Stimulated activated CD8-positive, alpha-beta memory T cell treated with anti-CD3 and anti-CD28 coated beads, Interleukin-4, amount 100 ng/mL, for 4 hours (primary cell): ENCODE measurements at places on chromosomes 2 and 18.

DNA sequence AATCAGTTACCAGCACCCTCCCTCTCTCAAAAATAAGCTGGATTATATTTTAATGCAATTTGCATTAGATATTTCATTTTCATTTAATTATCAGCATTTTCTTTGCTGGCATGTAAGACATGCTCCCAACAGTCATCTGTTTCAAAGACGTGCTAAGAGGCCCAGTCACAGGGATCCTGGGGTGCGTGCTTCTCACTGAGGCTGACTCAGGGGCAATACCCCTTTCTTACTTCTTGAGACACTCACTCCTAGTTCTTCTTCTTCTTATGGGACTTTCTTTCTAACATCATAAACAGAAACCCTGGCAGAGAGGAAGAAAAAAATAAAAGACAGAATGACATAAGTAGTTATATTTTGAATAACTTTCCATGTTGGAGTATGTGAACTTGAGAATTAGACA lies 372.1 kb upstream of the MEX3C start:
- DNase-seq = no peak

DNA sequence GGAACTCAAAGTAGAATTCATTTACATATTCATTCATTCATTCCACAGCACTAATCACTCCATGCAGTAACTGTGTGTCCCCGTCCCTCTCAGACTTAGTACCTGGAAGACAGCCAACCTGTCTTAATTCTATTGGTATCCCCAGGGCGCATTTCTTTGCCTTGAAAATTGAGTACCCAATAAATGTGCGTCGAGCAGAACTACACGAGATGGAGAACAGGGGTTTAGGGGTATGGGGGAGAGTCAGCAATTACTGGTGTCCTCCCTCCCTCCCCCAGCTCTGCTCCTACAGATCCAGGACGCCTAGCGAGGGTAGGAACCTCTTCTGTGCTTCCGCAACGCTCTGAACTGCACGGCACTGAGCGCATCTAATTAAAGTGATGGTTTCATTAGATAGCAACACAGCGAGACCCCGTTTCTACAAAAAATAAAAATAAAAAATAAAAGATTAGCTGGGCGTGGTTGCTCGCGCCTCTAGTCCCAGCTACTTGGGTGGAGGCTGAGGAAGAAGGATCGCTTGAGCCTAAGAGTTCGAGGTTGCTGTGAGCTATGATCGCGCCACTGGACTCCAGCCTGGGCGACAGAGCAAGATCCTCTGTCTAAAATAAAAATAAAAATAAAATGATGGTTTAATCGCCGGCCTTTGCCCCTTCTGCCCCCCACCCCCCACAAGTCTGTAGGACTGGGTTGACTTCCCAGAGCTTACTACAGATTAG lies 614 bp upstream of the FKBP1B start:
- DNase-seq = no peak

GRCh38 chr2:99066075-99066958 lies 75.2 kb upstream of the C2orf15 start:
- no peak for DNase-seq

DNA sequence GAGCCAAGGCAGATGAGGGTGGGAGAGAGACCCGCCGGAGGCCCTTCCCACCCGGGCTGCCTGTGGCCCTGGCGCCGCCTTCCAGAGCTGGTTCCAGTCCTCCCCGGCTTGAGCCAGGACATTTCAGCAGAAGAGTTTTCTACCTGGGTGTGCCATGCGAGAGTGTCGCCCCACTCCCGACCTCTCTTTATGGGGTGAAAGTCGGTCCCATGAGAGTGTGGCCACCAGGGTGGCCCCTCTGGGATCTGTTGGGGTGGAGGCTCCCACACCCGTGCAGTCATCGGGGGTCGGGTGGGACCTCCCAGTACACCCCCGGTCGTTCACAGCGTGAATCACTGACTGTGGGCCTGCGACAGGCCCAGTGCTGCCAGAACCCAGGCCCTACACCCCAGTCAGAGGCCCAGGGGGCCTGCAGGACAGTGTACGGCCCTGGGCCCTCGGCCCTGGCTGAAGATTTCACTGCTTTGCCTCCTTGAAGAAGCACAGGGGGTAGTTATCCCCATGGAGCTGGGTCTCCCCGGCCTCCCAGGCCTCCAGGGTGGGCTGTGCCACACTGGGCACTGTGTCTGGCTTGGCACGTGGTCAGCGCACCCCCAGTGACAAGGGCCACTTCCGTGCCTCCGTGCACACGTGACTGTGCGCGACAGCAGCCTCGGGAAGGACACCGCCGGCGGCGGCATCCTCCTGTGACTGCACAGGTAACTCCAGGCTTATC lies 5.9 kb downstream of the NFATC1 start:
- DNase-seq = no peak

GRCh38 chr18:31244771-31245394 lies 73.1 kb upstream of the DSG1 start:
- no peak for DNase-seq

DNA sequence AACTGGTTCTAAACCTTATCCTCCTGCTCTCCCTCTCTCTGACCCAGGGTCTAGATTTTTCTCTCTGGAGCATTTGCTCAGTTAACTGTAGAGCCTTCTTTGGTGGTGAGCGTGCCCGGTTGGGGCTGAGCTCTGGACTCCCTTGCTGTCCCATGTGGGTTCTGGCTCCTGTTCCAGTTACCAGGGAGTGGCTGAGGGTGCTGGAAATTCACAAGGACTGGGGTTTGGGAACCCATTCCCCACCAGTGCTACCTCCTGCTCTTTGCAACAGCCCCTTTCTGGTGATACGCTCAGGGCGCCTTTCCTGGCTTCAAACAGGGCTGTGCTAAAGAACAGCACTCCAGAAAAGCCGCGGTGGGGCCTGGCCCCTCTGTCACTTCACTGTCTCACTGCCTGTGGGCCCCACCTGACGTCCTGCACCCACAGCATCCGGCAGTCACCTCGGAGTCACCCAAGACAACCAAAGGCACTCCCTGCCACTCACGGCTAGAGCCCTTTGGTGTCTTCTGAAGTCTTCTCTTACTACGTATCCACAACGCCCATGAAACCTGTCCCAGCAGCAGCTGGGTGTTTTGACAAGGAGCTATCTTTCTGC lies 41.3 kb downstream of the CAPN13 start:
- no peak for DNase-seq

DNA sequence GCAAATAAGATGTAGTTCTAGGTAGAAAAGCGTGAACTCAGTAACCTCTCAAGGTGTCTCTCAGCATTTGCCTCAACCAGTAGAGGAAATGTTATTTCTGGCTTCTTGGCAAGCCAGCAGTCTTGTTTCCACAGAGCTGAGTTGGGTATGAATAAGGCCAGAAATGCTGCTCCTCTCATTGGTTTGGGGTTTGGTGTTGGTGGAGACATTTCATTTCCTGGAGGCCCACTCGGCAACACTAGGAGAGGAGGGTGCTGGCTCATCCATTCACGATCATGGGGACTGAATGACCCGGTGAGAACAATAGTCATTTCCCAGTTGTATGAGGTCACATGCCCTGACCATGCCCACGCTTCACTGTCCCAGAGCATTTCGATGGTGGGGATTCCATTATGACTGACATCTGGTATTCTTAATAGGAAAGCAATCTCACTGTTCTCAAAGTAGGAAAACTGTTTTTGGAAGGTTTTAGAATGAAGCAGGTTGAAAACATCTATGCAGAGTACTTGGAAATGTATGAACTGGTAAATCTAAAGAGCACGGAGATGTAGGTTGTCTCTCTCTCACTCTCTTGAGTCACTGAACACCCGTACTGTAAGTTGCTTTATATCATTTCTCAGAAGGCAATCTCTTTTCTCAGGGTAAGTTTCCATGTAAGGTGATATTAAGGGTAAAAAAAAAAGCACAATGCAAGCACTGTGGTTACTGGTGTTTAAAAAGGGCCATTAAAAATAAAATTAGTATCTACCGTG lies 37.1 kb upstream of the CTLA4 start:
- DNase-seq = no peak

DNA sequence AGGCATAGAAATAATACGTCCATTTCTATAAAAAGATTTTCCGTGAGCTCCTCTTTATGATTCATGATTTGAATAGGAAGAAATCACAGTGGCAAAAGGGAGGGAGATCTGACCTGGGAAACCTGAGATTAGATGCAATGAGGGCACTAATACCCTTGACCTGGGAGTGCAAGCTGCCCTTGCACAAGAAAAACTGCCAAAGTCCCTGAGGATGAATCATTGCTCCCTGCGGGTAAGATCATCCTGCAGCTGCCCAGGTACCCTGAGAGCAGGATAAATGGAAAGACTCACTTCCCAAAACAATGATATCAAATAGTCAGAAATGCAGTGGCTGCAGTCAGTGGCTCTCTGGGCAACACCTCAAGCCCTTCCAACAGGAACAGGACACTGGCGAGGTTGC lies 11.6 kb downstream of the FHL2 start:
- no peak for DNase-seq

- DNase-seq = no peak
Measured at GRCh38 chr18:25233528-25234321, 118.2 kb downstream of the ZNF521 start.

DNA sequence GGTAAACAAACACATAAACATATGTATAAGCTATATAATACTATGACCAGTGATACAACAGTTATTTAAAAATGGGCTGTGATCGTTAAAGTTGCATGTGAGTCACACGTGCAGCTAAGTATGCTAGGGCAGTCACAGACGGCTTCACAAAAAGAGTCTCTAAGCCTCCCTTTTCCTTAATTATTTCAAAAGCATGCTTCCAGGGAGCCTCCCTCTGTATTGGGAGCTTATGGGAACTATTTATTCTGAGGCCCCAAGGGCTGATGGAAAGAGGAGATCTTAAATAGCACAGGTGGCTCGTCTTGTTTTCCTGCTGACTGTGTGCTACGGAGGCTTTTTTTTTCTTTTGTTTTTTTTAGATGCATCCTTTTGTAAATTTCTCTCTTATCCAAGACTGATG lies 94.3 kb downstream of the ADCYAP1 start:
- no peak for DNase-seq

DNA sequence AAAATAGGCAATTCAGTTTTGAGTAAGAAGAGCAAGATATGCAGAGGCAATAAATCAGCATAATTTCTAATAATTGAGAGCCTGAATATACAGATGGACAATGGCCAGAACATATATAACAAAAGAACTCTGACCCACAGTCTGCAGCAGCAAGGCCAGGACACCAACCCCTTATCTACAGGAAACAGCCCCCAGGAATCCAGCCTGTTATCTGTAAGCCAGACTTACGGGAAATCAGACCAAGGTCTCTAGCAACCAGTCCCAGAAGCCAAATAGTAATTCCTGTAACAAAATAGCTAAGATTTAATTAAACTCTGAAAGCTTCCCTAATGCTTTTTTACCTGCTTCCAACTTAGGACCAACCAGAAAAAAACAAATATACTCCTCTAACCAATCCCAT lies 434.5 kb upstream of the GYPC start:
- no peak for DNase-seq

DNA sequence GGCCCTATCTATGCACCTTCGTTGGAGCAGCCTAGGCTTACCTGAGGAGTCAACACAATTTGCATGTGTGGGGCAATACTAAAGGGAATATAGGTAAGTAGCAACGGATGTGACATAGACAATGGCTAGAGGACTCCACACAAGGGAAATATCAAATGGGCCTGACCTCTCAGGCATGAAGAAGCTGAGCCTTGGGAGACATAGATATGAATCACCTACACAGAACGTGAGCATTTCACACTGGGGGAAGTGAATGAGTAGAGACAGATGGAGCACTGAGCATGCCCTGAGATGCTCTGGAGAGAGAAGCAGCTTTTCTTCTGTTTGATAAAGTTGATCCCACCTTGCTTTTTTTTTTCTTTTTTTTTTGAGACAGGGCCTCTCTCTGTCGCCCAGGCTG lies 97.9 kb downstream of the ATL2 start:
- no peak for DNase-seq

GRCh38 chr2:36568516-36569246 lies 29.3 kb downstream of the FEZ2 start:
- no peak for DNase-seq

GRCh38 chr18:51647942-51648341 lies 450.5 kb upstream of the MEX3C start:
- DNase-seq = no peak
